ENCODE measurements at places on chromosomes 11 and 22.
A peak's percentile ranks its signal among the peaks of the same experiment; 100 is the strongest.

GRCh38 chr11:99505316-99505715 lies 484.6 kb downstream of the CNTN5 start:
- DNase-seq: no peak

GRCh38 chr11:76695133-76695532 lies 24.6 kb upstream of the LRRC32 start:
- no peak for DNase-seq

DNA sequence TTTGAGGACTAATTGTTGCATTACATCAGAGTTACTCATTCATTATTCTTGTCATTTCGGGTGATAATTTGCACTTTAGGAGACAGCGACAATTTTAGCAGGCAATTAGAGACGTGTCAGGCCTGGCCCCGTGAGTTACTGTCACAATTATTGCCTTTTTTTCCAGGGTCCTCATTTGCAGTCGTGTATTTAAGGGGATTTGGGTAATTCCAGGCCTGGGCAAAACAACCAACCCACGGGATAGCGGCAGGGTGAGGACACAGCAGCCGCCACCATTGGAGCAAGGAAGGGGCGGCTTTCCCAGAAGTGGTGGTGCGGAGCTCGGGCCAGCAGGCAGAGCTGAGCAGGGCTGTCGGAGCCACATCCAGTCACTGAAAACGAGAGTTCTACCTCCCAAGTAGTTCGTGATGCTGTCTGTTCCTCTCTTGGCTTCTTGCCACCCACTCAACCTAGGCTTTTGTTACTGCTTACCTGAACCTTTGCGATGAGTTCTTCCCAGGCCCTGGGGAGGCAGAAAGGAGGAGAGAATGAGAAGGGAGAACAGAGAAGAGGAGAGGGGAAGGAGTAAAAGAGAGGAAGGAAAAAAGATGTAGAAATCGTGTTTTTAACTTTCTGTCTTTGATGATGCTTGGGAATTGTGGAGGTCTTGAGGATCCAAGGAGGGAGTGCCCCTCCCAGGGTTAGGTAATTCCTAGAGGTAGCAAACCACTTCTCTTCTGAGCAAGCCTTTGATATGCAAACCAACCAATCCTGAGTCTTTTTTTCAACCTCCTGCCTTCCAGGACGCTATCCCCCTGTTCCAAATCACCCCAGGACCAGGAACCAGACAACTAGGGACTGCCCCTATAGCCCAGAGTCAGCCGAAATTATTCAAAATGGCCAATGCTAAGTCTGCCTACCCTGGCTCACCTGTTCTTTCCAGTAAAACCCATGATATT lies 236.1 kb downstream of the MIAT start:
- DNase-seq: peak; percentile 88

GRCh38 chr22:20062766-20063083 lies 17.3 kb upstream of the DGCR8 start:
- DNase-seq: no peak

GRCh38 chr11:23846902-23847422 lies 649.9 kb upstream of the LUZP2 start:
- no peak for DNase-seq

All from NCI-H345 (cell line).